Uterus (tissue), 4 donors: ENCODE measurements at places on chromosomes 11 and 22. TPM values are rescaled to one million over a fixed set of nuclear protein-coding genes. Genes with fewer than 3 reads are reported as not detected.

DNA sequence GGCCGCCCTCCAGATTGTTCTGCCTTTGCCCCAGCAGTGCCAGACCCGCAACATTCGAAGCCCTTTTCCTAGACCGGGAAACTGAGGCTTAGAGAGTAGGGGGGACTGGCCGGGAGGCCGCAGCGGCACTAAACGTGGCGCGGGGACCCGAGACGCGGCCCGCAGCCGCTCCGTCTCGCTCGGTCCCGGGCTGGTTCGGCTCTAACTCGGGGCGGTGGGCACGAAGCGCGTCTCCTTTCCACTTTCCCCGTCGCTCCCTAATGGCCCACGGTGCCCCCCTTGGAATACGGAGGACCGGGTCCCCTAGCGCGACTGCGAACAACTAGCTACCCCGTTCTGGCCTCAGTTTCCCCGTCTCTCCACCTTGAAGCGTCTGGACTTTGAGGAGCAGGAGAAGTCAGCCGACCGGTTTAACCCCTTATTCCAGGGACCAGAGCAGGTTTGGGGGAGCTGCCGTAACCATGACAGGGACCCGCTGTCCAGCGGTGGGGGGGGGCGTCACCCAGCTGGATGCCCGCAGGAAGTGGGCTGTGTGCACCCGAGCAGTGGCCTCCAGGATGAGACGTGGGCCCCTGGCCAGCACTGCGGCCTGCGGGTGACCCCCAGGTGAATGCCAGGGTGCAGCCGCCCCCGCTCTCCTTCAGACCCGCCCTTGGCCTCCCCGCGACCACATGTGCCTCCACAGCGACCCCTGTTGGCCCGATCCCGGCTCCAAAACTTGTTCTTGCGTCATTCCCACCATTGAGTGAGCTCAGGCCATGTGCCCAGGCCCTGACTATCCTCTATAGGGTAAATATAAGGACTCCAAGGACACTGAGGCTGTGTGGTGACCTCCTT is 1.1 kb downstream of the CDC42EP1 start:
- peak; percentile 97 for DNase-seq

GRCh38 chr11:7251836-7252682 is at the start of gene SYT9:
TSS of gene SYT9 (plus strand) at chr11:7251904. CDS start at chr11:7252187, 283 bp downstream.
- peak; percentile 23 for DNase-seq

DNA sequence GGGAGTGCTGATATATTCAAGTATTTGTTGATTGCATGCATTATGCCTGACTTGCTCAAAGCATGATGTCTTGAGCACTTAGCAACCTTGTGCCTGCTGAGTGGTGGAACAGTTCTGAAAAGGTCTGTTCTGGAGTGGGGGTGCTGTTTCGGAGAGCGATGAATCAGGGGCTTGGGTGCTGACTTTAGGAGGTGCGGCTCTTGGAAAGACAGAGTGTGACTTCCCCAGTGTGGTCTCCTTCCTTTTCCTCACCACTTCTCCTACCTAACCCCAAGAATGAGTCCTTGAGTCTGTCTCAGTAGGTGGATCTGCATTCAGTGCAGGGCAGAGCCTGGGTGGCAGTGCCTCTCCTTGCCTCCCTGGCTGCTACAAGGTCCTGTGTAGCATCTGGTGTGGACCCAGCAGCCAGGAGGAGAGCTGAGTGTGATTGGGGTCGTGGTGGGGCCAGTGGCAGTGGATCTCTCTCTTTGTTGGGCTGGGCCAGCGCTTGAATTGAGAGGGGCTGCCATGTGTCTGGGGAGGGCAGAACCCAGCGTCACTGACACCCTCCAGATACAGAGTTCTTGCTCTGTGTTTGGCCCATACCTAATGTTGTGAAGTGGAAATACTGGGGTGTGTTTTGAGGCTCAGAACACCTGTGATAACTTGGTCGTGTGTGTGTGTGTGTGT is 35.9 kb downstream of the ST3GAL4 start:
- DNase-seq, result no peak

- no peak for DNase-seq
Observed at GRCh38 chr22:33722816-33723215, 197.5 kb downstream of the LARGE1 start.

DNA sequence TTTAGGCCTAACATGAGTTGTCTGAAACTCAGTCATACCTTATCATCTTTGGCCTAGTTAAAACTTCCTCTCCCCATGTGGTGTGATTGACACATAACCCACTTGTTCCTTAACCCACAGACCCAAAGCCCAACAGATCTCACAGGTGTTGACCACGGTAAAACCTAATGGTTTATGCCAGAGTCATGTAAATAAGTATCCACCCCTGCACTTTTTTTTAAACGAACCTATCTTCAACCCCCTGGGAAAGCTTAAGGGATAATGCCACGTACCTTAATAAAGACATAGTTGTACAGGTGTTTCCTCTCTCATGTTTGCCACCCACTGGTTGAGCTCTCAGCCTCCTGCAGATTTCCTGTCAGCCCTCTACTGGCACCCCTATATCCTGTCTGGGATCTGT is 709.3 kb upstream of the CCDC179 start:
- no peak for DNase-seq

- DNase-seq, result peak; percentile 79
Observed at GRCh38 chr11:1882265-1883238, 9.1 kb downstream of the PRR33 start.

DNA sequence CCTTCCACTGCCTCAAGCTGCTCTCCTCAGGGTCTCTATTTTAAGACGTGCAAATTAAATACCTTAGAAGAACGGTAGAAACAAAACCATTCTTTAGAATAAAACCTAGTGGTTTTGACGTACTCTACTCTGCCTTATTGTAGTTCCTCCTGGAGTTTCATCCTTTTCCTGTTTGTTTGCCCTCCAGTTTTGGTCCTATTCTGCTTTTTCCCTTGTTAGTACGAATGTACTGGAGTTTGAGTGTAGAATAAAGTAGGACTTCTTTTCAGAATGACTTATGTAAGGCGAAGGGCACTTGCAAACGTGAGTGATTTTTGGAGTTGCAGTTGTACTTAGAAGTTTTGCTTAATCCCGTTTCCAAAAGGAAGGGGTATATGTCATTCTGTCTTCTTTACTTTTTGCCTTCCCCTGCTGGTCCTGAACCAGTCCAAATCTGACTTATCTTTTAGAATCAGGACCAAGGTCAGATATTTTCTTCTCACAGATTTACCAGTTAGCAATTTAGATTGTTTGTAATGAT is 1.4 kb downstream of the SIK2 start:
- no peak for DNase-seq

- DNase-seq, result no peak
Observed at GRCh38 chr22:33828302-33828701, 92.0 kb downstream of the LARGE1 start.

- DNase-seq, result no peak
Observed at GRCh38 chr11:66262191-66262590, 6.2 kb upstream of the RAB1B start.

GRCh38 chr11:19633276-19633675 is 79.4 kb upstream of the NAV2 start:
- DNase-seq, result peak; percentile 44

Gene PRR5L
- 7.7 TPM for total RNA-seq

Gene TEX54
- total RNA-seq, result not detected

Gene DEFB131B
- total RNA-seq, result not detected

Gene MOV10L1
- 3.4 TPM for total RNA-seq

Gene DEPDC7
- total RNA-seq, result 6.4 TPM
